HuH-7 (cell line): ENCODE measurements at places on chromosomes 1 and 21.

DNA sequence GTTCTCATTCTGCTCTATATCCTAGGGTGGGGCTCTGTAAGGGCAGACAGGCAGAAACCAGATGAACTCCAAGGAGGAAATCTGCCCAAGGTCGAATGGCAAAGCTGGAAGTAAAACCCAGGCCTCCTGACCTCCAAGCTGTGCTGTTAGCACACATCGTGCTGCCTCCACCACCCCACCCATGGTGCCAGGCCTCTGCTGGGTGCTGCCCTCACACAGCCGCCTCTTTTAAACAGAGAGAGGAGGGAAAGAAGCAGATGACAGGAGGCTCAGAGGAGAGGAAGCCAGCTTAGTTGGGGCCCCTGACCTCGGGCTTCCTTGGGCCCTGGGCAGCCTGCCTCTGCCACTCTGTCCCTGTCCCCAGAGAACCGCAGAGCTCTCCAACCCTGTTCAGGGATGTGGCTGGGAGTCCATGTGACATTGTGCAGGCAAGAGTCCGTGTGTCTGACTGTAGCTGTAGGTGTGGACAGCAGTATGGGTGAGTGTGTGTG is 1.1 kb downstream of the SYNC start:
- DNase-seq = no peak

GRCh38 chr1:176790786-176791185 is 327.8 kb downstream of the PAPPA2 start:
- no peak for DNase-seq

DNA sequence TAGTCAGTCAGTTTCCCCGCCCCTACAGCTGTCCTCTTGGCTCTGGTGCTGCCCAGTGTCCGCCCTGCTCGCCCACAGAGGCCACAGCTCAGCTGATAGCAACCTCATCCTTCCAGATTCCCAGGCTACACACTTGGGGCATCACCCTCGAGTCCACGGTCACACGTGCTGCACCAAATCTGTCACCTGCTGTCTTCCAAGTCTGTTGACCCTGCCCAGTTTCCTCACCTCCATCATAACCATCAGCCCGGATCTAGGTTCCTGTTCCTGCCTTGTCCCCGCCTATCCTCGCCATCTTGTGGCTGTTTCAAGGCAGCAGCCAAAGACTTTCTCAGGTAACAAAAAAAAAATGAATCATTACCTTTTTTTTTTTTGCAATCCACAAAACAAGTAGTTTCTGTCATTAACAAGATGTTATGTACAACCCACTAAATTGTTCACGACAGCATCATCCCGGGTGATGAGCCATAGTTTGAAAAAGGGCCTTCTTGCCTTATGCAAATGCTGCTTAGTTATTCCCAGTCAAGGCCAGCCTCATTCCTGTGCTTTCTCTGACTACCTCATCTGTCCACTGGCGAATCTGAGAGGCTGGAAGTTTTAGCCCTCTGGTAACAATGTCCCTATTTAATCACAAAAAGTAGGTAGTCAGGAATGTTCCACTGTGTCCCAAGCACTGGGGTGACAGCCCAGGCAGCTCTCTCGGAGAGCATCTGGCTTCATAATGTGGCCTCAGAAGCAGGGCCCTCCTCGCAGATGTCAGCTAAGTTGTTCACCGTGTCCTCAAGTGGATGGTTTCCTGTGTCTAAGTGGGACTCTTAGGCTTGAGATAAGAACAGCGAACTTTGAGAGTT is 4.9 kb upstream of the MIIP start:
- DNase-seq = peak; percentile 52

- no peak for DNase-seq
Measured at GRCh38 chr1:17207966-17208418, 3.1 kb downstream of the PADI1 start.

GRCh38 chr1:27395441-27396195 is 3.2 kb downstream of the GPR3 start:
- peak; percentile 87 for DNase-seq
